ENCODE measurements at places on chromosomes 6 and 20.

DNA sequence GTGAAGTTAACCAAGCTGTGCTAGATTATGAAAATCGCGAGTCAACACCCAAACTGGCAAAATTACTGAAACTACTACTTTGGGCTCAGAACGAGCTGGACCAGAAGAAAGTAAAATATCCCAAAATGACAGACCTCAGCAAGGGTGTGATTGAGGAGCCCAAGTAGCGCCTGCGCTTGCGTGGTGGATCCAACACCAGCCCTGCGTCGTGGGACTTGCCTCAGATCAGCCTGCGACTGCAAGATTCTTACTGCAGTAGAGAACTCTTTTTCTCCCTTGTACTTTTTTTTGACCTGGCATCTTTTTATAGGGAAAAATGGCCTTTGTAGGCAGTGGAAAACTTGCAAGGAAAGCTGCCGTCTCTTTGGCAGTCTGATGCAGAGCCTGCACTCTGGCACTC, 6.8 kb downstream of the GID8 start:
- no peak for DNase-seq

GRCh38 chr6:106103728-106104109, 17.6 kb downstream of the PRDM1 start:
- DNase-seq, result peak; percentile 24

GRCh38 chr6:143264379-143264778, 186.1 kb downstream of the ADAT2 start:
- no peak for DNase-seq

DNA sequence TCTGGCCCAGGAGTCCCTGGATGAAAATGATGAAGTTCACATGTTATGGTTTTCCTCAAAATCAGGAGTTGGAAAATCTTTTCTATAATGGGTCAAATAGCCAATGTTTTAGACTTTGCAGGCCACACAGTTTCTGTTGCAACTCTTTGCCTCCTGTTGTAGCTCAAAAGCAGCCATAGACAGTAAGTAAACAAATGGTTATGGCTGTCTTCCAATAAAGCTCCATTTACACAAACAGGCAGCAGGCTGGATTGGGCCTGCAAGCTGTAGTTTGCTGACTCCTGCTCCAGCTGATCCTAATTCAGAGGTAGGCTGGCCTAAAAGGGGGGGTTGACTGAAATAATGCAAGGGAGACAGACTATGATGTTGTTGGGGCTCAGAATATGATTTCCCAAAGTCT, 33.0 kb downstream of the METTL24 start:
- DNase-seq, result no peak

DNA sequence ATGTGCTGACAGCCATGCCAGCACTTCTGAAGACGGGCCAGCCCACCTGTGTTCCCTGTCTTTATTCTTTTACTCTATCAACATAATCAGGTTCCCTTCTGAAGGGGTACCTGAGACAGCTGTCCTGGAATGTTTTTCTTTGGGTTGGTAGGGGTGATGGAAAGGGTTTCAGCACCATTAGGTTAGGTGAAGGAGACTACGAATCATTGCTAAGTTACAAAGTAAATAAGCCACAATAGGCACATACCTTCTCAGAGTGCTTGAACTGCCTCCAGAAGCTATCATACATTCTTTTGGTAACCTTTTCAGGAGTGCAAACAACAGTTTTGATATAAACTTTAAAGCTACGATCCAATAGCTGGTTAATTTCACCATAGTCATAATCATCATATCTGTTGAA, 106.3 kb downstream of the SESN1 start:
- no peak for DNase-seq

DNA sequence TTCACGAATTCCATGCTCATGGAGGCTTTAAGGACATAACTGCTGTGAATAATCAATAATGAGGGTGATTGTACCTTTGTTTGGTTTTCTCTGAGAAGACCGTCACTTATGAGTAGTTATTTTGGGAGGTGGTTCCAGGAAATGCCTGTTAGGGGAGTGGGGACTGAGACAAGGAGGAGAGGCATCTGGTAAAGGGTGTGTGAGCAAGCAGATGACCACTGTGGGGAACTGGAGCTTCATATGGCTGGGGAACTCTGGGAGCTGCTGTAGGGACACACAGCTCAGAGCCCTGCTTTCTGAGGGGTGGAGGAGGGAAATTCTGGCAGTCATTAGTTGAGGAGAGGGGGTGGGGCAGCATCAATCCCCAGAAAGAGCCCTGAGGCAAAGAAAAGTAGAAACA, 71.3 kb upstream of the TINAG start:
- no peak for DNase-seq

- no peak for DNase-seq
These were observed 515.1 kb upstream of the SOX4 start for GRCh38 chr6:21078497-21078896.

GRCh38 chr6:129609635-129610034, 100.3 kb downstream of the ARHGAP18 start:
- DNase-seq, result no peak

GRCh38 chr6:170524172-170524502, 29.0 kb downstream of the PSMB1 start:
- no peak for DNase-seq

- peak; percentile 81 for DNase-seq
These were observed 149.7 kb upstream of the TNFAIP3 start for GRCh38 chr6:137717074-137718073.

DNA sequence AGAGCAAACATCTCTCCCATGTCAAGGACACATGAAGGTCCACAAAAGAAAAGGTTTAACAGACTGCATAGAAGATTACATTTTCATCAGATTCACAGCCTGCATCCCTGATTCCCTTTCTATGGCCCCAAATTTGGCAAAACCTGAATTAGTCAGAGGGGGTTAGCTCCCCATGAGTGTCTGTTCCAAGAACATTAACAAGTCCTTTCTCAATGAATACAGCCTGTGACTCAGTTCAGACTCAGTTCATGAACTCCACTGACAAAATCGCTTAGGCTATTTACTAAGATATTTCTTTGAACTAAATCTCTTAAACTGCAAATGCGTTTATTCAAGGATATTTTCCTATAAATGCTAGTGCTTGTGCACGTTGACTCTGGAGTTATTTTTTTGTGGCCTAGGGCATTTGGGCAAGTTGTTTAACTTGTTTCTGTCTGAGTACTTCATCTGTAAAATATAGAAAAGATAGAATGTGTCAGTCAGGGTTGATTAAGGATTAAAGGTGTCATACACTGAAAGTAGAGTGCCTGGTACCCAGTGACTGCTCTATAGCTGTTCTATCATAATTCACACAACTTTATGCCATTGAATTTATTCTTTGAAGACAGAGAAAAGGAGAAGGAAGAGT, 422.6 kb downstream of the HTR1B start:
- DNase-seq, result no peak

DNA sequence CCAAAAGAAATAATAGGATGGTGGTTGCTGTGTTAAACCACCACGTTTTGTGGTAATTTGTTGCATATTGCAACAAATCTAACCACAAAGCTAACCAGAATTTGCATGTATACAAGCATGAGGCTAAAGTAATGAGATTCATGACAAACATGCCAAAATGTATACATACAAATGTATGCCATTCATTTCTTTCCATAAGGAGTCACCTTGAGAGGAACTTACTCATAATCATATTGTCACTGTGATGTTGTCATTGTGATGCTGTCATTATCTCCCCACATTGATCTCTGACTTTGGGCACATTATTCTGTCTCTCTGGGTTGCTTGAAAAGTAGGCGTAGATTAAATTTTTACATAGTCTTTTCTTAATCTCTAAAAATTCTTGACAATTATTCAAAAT, 886.8 kb upstream of the FLRT3 start:
- no peak for DNase-seq

All from RCC 7860 (cell line).